Activated CD4-positive, alpha-beta T cell treated with anti-CD3 and anti-CD28 coated beads for 36 hours (primary cell): ENCODE measurements at places on chromosomes 2 and 18. TPM values are rescaled to one million over a fixed set of nuclear protein-coding genes. Genes with fewer than 3 reads are reported as not detected.

DNA sequence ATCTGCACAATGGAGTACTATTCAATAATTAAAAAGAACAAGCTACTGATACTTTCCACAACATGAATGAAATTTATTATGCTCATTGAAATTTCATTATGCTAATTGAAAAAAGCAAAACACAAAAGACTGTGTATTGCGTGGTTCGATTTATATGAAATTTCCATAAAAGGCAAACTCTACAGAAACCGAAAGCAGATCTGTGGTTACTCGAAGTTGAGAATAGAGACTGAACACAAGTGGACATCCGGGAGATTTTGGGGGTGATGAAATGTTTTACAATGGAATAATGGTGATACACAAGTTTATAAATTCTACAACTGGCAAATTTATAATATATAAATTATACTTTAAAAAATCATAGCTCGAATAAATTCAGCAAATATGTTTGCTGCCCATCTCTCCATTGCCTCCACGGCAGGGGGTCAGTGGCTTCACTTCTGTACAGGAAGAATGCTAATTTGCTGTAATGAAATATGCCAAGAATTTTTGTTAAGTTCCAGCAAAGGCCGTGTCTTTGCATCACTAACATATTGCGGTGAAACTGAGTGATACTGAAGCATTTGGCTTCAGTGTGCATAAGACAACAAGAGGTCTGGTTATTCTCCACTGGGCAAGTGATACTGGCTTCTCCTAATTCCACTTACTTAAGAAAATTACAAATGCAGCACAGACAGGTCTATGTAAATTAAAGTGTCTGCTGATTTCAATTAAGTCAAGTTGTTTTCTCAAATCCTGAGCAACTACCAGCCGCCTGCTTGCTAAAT is 96.7 kb downstream of the TMEM163 start:
- H3K36me3 ChIP-seq: no peaks in the 10 kb centered on the region
- peaks cover 7% of the 10 kb centered on the region for H3K27me3 ChIP-seq
- H3K4me1 ChIP-seq: peaks cover 9% of the 10 kb centered on the region

GRCh38 chr2:26605195-26605998 is 35.8 kb downstream of the CIB4 start:
- peaks cover 11% of the 10 kb centered on the region for H3K27me3 ChIP-seq
- H3K4me1 ChIP-seq: peaks cover 18% of the 10 kb centered on the region
- H3K27ac ChIP-seq: no peak overlapping the region
- no peak overlapping the region for H3K4me3 ChIP-seq
- H3K36me3 ChIP-seq: no peaks in the 10 kb centered on the region

STK39 gene
- total RNA-seq: 44.5 TPM

- H3K27me3 ChIP-seq: peaks cover 2% of the 10 kb centered on the region
Measured at GRCh38 chr2:172712251-172712650, 23.4 kb upstream of the RAPGEF4 start.

- peaks cover 34% of the 10 kb centered on the region for H3K36me3 ChIP-seq
- no peak overlapping the region for H3K27ac ChIP-seq
- DNase-seq: no peak
- H3K4me1 ChIP-seq: peaks cover 33% of the 10 kb centered on the region
- no peaks in the 10 kb centered on the region for H3K27me3 ChIP-seq
Measured at GRCh38 chr2:12737297-12737696, 20.6 kb downstream of the TRIB2 start.
